ENCODE measurements at places on chromosomes 13 and 19.
A peak's percentile ranks its signal among the peaks of the same experiment; 100 is the strongest.

DNA sequence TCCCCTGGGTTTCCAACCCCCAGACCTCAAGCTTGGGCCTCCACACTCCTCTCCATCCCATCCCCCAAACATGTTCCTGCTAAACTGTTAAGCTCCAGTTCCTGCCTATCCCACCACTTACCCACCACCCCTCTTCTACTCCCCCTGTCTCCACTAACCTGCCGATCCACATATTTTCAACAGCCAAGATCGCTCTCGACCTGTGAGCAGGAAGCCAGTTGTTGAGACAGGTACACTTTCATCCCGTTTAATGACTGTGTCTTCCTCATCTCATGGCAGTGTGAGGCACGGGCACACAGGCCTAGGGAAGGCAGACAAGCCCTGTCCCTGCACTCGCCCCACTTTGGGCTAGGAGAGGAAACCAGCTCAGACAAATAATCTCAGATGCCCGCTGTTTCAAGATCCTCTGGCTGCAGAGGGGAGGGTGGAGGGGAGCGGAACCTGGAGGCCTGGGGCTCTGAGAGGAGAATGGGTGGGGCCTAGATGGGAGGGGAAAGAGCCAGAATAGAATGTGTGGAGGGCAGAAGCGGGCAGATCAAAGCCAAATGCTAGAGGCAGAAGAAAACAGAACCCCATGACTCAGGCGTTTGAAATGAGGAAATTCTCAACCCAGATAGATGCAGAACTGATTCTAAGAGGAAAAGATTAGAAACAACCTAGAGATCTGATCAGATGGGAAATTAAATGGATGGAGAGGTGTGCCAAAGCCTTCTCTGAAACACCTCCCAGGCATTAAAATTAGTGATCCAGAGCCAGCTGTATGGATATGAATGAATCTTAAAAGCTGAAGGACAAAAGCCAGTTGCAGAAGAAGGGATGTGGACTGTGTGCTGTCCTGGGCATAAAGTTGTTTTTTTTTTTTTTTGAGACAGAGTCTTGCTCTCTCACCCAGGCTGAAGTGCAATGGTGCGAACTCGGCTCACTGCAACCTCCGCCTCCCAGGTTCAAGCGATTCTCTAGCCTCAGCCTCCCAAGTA lies 16.9 kb upstream of the CYP2S1 start:
- peak; percentile 11 for DNase-seq

DNA sequence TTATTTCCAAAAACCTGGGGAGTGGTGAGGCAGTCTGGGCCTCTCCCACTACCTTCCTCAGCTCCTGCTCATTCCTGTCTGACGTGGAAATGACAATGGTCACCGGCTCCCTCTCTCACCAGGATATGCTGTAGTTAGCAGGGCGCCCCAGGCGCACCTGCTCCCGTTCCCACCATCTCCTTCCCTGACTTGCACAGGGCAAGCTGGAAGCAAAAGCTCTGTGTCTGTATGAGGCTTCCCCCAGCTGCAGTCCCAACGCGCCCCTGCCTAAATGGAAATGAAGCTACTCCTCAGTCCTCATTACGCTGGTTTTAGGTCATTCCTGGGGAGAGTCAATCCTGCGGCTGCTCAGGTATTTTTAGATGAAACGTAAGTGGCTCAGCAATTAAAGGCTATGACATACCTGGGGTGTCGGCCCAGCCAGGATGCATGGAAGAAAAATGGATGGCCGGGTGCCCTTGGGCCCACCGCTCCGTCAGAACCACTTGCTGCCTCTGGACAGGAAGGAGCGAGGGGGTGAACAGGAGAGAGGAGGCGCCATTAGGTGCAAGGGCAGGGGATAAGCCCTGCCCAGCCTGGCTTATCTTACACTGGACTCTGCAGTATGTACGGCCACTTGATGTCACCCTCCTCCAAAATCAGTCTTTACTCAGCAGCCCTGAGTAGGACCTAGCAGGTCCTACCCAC lies 32.4 kb downstream of the DHRS12 start:
- no peak for DNase-seq

- DNase-seq = no peak
These were observed 310.3 kb upstream of the EDNRB start for GRCh38 chr13:78228940-78229339.

DNA sequence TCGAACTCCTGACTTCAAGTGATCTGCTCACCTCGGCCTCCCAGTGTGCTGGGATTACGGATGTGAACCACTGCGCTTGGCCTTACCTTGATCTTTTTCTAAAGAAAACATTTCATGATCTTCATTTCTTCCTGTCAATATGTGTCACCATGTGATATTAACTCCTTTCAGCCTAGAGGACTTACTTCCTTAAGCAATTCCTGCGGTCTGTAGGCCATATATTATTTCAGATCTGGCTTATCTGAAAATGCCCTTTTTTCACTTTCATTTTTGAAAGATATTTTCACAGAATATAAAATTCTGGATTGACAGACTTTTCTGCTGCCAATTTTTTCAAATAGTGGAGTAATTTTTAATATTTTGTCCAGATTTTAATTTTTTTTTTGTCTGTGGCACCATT lies 2.0 kb upstream of the GPR32 start:
- no peak for DNase-seq

GRCh38 chr13:75432045-75432444 lies 49.9 kb downstream of the TBC1D4 start:
- DNase-seq = no peak

- DNase-seq = no peak
These were observed 4.8 kb downstream of the ZBTB7A start for GRCh38 chr19:4061683-4062418.

DNA sequence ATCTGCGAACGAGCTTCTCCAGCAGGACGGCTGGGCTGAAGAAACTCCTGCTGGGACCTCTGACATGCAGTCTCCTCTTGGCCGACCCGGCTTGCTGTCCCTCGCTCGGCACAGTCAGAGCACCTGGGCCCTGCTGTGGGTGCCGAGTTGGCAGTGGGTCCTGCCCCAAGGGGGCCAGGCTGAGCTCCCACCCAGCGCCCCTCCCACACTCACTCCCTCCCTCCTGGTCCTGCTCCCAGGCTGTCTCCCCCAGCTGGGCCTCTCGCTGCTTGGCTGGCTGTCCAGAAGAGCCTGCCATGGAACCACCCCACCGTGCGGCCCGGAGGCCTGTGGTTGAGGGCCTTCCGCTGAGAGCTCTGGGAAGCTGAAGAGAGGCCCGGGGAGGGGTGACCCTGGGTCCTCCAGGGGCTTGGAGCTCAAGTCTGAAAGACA lies 6.0 kb downstream of the AKT2 start:
- DNase-seq = no peak

DNA sequence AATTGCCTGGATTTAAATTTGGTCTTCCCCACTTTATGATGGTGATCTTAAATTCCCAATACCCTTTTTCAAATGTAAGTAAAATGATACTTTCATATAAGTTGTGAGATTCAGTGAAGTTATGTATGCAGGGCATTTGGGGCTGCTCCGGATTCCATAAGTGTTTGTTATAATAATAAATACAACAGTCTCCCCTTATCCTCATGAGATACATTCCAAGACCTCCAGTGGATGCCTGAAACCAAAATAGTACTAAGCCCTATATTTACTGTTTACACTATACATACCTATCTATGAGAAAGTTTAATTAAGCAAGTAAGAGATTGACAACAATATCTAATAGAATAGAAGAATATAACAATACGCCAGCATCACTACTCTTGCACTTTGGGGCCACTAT lies 2237.8 kb downstream of the PCDH9 start:
- no peak for DNase-seq
